ENCODE measurements at places on chromosomes 1 and 21.

GRCh38 chr1:41739061-41739955, 179.4 kb downstream of the HIVEP3 start:
- peak; percentile 66 for DNase-seq

DNA sequence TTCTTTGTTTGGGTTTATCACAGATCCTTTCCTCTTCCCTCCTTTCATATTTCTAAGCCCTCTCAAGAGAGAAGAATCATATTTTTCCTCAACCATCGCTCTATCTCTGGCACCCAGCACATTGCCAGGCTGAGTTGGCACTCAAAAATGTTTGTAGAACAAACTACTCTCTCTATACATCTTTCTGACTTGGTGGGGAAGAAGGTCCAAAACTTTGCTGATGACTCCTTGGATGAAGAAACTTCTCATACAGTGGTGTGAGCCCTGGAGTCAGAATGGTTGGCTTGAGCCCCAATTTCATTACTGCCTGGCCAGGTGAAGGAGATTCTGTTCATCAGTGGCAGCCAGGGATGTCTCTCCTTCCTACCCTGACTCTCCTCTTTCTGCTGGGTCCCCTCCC, 11.9 kb downstream of the ALX3 start:
- no peak for DNase-seq

- DNase-seq = no peak
These were observed 43.2 kb downstream of the CACNA1S start for GRCh38 chr1:201068976-201069375.

DNA sequence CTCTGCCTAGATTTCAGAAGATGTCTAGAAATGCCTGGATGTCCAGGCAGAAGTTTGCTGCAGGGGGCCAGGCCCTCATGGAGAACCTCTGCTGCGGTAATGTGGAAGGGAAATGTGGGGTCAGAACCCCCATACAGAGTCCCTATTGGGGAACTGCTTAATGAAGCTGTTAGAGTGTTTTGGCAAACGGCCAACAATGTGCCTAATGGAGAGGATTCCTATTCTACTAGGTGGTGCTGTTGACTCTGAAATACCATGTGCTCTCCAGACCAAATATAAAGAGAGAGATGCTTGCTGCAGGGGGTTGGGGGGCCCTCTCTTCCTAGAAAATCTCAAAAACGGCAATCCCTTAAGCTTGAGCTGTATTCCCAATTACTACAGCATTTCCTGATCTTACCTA, 57.1 kb upstream of the DR1 start:
- DNase-seq = no peak

DNA sequence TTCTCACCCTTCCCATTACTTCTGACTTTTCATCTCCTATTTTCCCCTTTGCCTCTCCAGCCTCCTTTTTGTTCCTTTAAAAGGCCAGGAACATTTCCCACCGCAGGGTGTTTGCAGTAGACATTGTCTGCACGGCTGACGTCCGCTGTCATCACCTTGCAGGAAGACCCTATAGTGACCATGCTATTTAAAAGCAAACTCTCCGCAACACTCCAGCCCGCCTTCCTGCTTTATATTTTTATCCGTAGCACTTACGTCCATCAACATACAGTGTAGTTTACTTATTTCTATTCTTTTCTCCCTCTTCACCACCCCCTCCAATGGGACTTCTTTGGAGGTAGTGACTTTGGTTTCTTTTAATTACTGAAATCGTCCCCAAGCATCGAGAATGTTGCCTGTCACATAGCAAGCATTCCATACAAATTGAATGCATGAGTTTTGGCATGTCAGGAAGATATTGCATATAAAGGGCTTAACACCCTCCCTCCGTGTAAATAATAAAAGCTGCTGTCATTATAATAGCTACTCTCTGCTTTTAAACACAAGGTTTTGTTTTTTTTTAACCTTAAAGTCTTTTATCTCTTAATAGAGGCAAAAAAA, 19.8 kb downstream of the SLC25A33 start:
- no peak for DNase-seq

- peak; percentile 49 for DNase-seq
These were observed 712 bp downstream of the RAB13 start for GRCh38 chr1:153985341-153985912.

DNA sequence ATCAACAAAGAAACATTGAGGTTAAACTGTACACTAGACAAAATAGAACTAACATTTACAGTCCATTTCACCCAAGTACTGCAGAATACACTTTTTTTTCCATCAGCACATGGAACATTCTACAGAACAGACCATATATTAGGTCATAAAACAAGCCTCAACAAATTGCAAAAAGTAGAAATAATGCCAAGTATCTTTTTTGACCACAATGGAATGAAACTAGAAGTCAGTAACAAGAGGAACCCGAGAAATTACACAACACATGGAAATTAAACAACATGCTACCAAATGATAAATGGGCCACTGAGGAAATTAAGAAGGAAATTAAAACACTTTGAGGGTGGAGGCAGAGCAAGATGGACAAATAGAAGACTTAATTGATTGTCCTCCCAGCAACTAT, 8.4 kb upstream of the C1orf185 start:
- DNase-seq = no peak

GRCh38 chr21:45264146-45264911, 23.4 kb downstream of the POFUT2 start:
- no peak for DNase-seq

DNA sequence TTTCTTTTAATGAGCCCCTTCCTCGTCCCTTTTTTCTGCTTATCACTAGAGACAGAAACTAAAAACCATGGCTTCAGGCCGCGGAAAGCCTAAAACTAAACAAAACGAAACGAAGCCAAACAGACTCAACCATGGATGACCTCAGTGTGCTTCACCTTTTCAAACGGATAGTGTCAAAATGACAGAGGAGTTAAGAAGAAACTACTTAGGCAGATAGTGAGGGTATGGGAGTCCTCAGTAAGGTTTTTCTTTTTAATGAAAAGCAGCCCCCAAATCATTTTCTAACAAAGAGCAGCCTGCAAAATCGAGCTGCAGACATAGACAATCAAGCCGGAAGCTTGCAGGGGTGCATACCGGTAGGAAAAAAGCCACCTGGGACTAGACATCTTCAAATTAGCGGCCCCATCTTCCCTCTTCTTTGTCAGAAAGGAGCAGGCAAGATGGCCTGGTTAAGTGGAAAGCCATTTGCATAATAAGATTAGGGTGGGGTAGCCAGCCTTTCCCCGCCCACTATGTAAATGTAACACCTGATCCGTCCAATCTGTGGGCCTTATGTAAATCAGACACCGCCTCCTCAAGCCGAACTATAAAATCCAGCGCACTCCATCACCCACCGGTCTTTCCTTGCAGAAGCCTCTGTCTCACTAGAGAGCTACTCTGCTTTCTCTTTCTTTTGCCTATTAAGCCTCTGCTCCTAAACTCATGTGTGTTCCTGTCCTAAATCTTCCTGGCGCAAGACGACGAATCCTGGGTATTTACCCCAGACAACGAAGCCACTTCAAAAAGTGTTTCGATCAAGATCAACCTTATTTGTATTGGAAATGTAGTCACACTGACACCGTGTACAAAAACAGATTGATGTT, 6.2 kb upstream of the ERO1B start:
- DNase-seq = no peak

DNA sequence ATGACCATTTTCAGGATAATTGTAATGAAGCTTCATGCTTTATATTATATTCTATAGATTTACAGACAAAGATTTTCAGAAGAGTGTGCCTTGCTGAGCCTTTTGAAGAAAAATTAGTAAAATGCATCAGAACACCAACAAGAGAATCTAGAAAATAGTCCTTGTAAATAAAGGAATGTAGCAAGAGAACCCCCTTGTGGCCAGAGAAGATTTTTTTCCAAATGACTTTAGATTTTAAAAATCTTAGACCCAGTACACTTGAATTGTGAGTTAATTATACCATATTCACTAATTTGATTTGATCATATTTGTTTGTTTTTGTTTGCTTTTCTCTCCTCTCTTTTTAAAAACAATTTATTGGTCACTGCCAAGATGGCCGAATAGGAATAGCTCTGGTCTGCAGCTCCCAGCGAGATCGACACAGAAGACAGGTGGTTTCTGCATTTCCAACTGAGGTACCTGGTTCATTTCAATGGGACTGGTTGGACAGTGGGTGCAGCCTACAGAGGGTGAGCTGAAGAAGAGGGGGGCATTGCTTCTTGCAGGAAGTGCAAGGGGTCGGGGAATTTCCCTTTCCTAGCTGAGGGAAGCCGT, 12.8 kb upstream of the IFI44L start:
- DNase-seq = no peak

DNA sequence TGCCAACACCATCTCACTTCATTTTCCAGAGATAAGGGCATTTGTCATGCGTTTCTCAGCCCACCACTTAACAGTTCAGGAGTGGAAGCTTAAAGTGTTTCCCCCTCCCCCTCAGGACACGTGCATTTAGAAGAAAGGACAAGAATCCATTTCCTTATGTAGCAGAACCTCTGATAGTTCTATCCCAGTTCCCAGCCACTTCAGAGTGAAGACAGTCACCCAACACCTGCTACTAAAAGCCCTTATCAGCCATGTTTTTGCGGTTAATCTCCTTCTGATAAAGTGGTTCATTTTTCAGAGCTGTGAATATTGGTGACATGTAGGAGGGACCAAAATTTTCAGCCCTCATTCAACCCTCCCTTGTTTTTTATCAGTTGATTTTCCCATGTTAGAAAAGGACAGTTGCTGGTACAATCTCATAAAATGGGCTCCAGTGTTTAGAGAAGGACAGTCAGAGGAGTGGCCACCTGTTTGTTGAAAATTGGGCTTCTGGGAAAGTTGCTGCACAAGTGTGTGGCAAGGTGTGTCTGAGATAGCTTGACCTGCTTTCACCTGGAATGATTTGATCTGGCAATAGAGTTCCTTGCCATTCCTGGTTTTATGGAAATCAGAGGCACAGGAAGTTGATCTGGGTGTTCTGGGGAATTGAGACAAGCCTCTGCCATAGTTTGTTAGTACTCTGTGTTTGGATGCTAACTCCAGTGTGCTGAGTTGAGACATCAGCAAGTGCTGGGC, 114.0 kb downstream of the PPP1R12B start:
- DNase-seq = no peak

GRCh38 chr1:157154940-157155514, 16.8 kb upstream of the ETV3 start:
- no peak for DNase-seq

- no peak for DNase-seq
These were observed 44.8 kb downstream of the OLFML3 start for GRCh38 chr1:114024049-114024448.

DNA sequence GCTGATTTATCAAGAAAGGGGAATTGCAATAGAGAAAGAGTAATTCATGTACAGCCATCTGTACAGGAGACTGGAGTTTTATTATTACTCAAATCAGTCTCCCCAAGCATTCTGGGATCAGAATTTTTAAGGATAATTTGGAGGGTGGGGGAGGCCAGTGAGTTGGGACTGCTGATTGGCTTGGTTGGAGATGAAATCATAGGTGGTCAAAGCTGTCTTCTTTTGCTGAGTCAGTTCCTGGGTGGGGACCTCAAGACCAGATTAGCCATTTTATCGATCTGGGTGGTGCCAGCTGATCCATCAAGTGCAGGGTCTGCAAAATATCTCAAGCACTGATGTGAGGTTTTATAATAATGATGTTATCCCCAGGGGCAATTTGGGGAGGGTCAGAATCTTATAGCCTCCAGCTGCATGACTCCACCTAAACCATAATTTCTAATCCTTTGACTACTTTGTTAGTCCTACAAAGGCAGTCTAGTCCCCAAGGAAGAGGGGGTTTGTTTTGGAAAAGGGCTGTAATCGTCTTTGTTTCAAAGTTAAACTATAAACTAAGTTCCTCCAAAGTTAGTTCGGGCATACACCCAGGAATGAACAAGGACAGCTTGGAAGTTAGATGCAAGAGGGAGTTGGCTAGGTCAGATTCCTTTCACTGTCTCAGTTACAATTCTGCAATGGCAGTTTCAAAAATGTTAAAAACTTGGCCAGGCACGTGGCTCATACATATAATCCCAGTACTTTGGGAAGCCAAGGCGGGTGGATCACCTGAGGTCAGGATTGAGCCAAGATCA, 16.9 kb upstream of the RAB3B start:
- DNase-seq = no peak

DNA sequence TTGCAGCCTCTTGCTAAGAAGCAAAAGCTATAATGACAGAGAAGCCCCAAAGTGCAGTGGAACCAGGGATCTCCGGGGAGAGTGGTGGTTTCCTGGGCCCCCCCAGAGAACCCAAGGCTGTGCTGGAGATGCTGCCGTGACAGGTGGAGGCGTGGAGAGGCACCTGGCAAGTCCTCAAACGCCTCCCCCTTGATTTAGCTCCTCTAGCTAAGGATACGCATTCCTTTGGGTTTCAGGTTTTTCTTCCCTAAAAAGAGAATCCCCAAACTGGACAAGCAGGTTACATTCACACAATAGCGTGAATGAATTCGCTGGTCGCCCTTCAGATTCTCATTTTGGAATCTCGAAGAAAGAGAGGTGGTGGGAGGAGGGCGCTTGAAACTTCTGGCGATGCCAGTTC, 853 bp upstream of the ATP1A1 start:
- no peak for DNase-seq

- DNase-seq = no peak
These were observed 35.0 kb downstream of the ESRRG start for GRCh38 chr1:216688127-216688657.

DNA sequence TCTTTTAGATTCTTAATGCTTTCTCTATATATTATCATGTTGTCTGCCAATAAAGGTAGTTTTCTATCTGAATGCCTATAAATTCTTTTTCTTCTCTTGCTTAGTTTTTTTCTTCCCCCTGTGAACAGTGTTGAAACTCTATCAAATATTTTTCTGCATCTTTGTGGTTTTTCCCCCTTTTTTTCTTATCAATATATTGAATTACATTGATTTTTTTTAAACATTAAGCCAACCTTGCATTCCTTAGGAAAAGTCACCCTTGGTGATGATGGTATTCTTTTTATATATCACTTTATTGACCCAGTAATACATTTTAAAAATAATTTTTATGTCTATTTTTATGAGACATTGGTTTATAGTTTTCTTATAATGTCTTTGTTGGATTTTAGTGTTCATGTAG, 131.7 kb downstream of the RABGAP1L start:
- no peak for DNase-seq

GRCh38 chr1:211723273-211723672, 47.9 kb upstream of the NEK2 start:
- DNase-seq = no peak

GRCh38 chr1:73948055-73948454, 249.9 kb downstream of the LRRIQ3 start:
- no peak for DNase-seq

DNA sequence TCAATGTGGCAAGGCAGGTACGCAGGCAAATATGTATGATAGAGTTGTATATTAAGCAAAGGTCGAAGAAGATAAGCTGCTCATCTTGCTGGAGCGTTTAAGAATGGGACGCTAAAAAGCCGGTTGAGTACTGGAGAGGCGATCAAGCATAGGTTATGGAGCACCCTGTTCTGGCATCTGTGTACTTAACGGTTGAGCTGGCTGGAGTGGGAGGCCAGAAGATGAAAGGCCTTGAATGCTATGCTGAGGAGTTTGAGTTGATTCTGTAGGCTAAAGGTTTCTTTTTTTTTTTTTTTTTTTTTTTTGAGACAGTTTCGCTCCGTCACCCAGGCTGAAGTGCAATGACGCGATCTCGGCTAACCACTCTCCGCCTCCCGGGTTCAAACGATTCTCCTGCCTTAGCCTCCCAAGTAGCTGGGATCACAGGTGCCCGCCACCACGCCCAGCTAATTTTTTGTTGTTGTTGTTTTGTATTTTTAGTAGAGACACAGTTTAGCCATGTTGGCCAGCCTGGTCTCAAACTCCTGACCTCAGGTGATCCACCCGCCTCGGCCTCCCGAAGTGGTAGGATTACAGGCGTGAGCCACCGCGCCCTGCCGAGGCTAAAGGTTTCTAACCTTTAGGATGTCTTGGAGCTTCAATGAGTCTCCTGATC, 850 bp upstream of the KHDC4 start:
- DNase-seq = no peak

- no peak for DNase-seq
These were observed 9.0 kb downstream of the CERS2 start for GRCh38 chr1:150965605-150966004.

All from stimulated activated CD8-positive, alpha-beta memory T cell treated with anti-CD3 and anti-CD28 coated beads, Interleukin-4, amount 100 ng/mL, for 4 hours (primary cell).